ENCODE measurements at places on chromosomes 2 and 18.

GRCh38 chr2:137942833-137943677, 21.2 kb upstream of the HNMT start:
- DNase-seq, result no peak

DNA sequence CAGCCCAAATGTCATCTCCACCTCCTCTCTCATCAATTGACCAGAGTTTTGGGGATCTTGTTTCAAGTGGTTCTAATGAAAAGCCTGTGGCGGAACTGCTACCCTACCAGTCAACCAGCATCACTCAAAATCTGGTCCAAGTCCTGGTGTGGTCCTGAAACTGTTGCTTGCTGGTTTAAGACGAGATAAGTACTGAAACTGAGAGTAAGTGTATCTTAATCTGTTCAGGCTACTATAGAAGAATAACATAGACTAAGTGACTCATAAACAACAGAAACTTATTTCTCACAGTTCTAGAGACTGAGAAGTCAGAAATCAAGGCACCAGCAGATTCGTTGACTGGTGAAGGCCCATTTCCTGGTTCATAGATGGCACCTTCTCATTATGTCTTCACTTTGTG, 879 bp upstream of the GALNT5 start:
- no peak for DNase-seq

- DNase-seq, result no peak
These were observed 121.3 kb downstream of the NDUFA10 start for GRCh38 chr2:239903803-239904202.

GRCh38 chr18:36360256-36360909, 62.9 kb downstream of the FHOD3 start:
- no peak for DNase-seq

GRCh38 chr2:216147172-216148131, 38.3 kb downstream of the XRCC5 start:
- no peak for DNase-seq

GRCh38 chr2:111897924-111898702, at the start of gene MERTK:
TSS of gene MERTK (plus strand) at chr2:111898607. CDS start at chr2:111898736, 129 bp downstream.
- DNase-seq, result peak; percentile 37

DNA sequence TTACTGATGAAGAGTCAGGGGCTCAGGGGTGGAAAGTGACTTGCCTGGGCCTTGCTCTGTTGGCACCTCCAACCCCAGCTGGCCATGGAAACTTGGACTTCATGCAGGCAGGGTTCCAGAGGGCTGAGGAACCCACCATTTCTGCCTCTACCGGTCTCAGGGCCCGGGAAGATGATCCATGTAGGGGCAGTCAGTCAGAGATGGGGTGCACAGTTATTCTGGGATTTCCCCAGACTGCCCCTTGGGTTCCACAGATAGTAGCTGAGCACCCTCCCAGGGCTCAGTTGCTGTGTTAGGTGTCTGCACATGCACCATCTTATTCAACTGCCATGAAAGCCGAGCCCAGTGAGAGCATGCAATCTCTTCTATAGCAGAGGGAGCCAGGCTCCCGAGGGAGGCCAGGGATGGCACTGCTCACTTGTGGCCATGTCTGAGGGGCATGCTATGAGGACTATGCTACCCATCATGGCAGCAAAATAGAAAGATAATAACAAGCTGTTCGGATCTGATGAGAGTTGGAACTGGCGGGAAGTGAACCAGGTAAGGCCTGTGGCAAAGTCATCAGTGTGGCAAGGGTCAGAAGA, 37.3 kb downstream of the RHOB start:
- DNase-seq, result no peak

DNA sequence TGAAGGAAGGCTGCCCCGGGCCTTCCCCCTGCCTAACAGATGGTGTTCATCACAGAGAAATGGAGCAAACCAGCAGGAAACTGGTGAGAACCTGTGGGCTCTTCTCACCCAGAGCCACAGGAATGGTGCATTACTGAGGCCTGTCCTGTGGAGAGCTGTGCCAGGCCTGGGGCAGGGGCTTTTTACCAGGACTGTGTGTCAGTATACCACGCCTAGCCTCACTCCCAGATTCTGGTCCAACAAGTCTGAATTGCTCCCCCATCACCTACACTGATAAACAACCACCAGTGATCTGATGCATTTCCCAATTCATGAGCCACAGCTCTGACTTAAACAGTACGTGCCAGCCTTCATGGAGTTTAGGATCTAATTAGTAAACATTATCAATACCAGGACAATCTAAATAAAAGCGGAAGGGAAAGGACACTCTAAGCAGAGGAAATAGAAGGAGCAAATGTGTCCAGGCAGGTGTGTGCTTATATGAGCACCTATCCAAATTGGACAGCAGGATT, 8.9 kb upstream of the DGUOK start:
- DNase-seq, result no peak

- DNase-seq, result peak; percentile 69
These were observed 24.6 kb upstream of the CASP10 start for GRCh38 chr2:201158111-201158929.

- no peak for DNase-seq
These were observed 141.4 kb downstream of the VAPA start for GRCh38 chr18:10055125-10055750.

GRCh38 chr2:241900251-241901017, 30.9 kb downstream of the RTP5 start:
- no peak for DNase-seq

GRCh38 chr2:134504586-134505336, 214.0 kb downstream of the TMEM163 start:
- no peak for DNase-seq

DNA sequence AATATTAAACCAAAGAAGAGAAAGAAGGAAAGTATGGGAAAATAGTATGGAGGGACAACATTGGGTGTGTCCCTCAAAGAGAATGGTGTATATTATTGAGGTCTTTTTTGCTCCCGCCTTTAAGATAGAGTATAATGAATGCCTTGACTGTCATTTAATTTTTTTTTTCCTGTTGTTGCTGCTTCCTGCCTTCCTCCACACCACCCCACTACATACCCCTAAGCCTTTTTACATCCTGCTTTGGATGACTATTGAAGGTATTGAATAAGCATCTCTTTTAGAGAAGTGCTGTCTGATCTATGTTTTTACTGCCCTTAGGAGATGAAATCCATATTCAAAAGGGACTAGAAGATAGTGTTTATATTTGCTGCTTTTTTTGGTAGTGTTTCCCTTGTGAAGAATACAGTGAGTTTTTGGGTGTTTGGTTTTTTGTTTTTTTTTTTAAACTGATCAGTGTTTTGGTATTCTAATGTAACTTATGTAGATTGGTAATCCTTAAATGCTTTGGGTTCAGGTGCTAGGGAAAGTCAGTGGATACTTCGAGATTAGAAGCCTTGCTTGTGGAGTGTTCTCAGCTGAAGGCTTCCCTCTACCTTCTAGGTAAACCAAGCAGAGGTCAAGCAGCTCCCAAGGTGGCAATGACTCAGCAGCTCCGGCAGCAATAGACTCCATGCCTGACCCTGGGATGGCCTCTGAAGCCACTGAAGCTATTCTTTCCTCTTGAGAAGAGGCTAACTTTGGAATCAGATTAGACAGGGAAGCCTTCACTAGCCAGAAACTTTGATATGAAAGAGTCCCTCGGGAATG, 5.0 kb downstream of the FZD7 start:
- DNase-seq, result no peak

- no peak for DNase-seq
These were observed 35.8 kb downstream of the ANXA4 start for GRCh38 chr2:69777786-69778105.

GRCh38 chr2:237625777-237626176, 1.6 kb upstream of the LRRFIP1 start:
- DNase-seq, result no peak

DNA sequence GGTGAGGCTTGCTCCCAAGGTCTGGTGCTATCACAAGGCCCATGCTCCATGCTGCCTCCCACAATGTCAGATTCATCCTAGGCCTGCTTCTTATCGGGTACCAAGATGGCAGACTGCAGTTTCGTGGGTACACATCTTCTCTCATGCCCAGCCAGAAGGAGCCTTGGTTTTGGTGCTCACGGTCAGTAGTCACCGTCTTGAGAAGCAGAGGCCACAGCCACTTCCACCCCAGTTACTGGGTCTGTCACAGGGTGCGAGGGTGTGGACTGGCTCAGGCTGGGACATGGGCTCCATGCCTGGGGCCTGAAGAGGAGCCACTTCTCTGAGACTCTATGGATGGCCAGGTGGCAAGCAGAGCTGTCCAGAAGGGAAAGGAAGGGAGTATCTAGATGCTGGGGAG, 178.8 kb upstream of the HS6ST1 start:
- no peak for DNase-seq

GRCh38 chr2:24791452-24791851, 1.7 kb downstream of the PTRHD1 start:
- no peak for DNase-seq

DNA sequence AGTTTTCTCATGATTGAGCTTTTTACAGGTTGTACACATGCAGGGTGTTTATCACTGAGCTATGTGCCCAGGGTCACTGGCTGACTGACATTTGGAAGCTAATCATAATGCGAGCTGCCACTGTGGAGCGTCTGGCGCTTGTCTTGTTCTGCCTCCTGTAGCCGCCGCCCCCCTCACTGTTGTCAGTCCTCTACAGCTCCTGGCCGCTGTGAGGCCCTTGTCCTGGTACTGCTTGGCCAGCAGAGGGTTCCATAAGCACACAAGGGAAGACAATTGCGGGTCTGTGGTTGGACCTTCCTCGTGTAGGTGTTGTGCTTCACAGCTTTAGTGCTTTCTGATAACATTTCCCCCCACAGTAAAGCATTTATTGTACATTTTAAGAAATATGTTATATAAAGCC, 105.6 kb upstream of the LDLRAD4 start:
- no peak for DNase-seq

GRCh38 chr2:121565389-121566250, 34.9 kb downstream of the RNU4ATAC start:
- no peak for DNase-seq

- DNase-seq, result no peak
These were observed 4.8 kb downstream of the TGFBRAP1 start for GRCh38 chr2:105324732-105325131.

- no peak for DNase-seq
These were observed 7.1 kb upstream of the CEP68 start for GRCh38 chr2:65049010-65049639.

DNA sequence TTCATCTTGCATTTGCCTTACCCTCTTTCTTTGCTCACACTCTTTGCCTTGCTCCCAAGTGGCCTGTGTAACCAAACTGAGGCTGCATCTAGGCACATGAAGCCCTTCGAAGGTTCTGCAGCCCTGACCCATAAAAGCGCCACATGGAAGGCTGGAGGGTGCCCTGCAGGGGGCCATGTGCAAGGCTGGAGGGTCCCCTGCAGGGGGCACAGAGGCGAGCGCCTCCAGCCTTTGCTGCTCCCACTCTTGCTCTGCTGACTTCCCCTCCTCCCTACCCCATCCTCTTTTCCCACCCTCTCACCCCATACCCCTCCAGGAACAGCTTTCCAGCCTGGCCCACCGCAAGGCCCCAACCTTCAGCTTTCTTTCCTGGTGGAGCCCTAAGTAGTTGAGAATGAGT, 317.3 kb downstream of the CELF4 start:
- no peak for DNase-seq

GRCh38 chr2:177449159-177449558, 56.6 kb downstream of the AGPS start:
- DNase-seq, result no peak

- DNase-seq, result no peak
These were observed 8.3 kb upstream of the ADD2 start for GRCh38 chr2:70776266-70776665.

GRCh38 chr2:20213651-20214565, 11.0 kb downstream of the SDC1 start:
- DNase-seq, result no peak

- DNase-seq, result peak; percentile 61
These were observed 41.6 kb downstream of the ANKRD44 start for GRCh38 chr2:197268786-197269584.

DNA sequence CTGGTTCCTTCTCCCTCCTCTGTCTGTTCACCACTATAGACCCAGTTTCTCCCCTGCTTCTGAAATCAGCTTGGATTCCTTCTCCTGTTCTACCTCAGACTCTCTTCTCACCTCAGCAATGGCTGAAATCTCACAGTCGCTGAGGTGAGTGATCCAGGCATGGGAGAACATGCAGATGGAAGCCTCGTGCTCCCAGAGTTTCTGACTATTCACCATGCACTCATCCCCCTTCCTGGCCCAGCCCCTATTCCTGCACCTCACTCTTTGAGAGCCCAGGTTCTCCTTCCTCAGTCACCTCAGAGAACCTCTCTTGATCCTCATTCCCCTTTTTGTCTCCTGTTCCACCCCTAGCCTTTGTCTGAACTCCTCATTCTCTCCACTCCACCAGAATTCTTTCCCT, 78.5 kb downstream of the SPTBN1 start:
- DNase-seq, result no peak

- DNase-seq, result no peak
These were observed 71.2 kb downstream of the CERKL start for GRCh38 chr2:181585732-181586131.

DNA sequence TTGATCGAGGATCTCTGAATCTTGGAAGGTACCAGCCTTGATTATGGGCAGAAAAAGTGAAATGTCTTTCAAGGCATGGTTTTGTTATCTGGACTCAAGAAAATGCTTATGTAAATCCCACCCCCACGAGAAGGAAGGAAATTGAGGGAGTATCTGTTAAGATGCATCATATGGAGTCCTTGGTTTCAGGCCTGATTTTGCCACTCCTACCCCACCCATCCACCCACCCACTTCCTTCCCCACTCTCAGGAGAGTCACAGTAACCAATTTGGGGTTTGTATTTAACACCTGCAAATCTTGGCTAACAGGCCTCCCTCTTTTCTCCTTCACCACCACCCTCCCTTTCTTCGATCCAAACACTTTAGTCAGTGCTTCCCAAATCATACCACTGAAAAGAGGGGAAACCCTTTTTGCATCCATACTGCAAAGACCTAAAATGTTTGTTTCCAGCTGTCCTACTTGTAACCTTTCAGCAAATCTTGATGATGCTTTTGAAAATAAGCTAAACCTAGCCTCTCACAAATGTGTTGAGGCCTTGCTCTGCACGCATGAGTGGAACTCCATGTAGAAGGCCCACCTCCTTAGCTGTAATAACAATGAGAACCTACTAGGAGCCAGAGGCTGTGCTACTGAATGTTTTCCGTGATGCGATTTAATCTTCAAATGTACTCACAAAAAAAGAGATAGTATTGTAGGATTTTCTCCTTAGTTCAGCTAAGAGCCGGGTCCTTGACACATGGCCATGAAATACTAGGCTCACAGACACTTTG, 34.8 kb downstream of the POU3F3 start:
- DNase-seq, result no peak

GRCh38 chr18:73545472-73545871, 602.2 kb downstream of the FBXO15 start:
- no peak for DNase-seq

GRCh38 chr18:24198461-24198860, 59.6 kb downstream of the CABYR start:
- no peak for DNase-seq

All from CD4-positive, alpha-beta memory T cell (primary cell).